ENCODE measurements at places on chromosomes 13 and 19. TPM values are rescaled to one million over a fixed set of nuclear protein-coding genes. Genes with fewer than 3 reads are reported as not detected.

DNA sequence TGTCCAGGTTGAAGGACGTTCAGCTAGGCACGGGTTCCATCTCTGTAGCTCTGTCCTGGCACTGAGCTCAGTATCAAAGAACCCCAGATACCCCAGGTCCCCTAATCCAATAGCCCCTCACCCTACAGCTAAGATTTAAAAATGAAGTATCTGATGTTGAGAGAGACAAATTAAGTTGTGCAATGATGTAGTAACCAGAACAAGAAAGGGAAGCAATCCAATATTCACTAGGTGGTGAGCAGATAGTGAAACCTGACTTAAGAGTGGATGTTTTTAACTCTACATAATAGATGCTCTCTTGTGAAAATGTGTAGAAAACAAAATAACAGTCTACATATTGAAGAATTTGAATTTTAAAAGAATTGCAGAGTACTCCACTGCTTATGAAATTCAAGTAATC, 1.8 kb downstream of the ACOD1 start:
- DNase-seq: no peak

- no peak for DNase-seq
Measured at GRCh38 chr19:18765224-18765623, 25.9 kb downstream of the COMP start.

DNA sequence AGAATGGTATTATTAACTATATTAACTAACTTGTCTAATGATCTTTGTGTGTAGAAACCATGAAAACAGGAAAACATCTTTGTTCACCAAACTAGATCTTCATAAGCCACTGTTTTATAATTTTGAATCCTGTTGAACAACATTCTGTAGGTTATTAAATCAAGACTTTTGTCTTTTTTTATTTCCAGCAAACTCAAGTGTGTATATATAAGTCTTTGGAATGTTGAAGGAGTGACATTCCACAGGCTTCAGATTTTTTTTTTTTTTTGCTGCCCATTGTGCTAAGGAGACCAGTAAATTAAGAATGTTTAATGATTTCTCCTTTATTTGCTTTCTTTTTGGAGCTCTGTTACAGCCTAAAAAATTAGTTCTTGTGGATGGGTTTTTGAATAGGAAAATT, 89.6 kb downstream of the LMO7 start:
- no peak for DNase-seq

DNA sequence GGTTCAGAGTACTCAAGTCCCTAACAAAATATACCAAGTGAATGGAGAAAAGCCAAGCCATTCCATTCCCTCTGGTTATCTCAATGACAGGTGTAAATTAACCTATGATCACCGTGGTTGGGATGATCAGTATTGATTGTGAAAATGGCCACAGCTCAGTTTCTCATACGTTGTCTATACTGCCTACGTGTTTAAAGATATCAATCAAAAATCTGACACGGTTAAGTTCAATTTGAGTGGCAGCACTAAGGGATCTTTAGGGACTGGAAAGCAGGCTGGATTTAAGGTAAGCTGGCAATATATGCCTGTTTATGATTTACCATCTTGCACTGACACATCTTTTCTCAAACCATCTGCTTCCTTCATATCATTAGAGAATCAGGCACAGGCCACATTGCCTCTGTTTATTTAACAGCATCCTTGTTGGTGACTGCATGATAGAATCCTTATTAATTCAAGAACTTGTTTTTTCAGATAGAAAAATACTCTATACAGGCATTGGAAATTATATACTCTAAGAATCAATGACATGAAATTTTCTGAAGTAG, 907.9 kb downstream of the PCDH9 start:
- DNase-seq: no peak

DNA sequence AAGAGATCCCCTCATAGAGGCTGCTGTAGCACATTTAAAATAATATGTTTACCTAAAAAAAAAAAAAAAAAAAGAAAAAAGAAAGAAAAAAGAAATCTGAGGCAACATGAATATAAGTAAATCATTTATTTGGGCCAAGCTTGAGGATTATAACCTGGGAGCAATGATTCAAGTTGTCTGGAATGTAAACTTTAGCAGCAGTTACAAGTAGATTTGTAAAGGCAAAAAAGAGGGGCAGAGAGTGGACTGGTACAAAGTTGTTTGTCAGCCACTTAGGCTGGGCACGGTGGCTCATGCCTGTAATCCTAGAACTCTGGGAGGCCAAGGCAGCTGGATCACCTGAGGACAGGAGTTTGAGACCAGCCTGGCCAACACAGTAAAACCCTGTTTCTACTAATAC, 11.3 kb downstream of the ZNF43 start:
- no peak for DNase-seq

- DNase-seq: no peak
Measured at GRCh38 chr19:2579678-2580280, 103.9 kb downstream of the GADD45B start.

DNA sequence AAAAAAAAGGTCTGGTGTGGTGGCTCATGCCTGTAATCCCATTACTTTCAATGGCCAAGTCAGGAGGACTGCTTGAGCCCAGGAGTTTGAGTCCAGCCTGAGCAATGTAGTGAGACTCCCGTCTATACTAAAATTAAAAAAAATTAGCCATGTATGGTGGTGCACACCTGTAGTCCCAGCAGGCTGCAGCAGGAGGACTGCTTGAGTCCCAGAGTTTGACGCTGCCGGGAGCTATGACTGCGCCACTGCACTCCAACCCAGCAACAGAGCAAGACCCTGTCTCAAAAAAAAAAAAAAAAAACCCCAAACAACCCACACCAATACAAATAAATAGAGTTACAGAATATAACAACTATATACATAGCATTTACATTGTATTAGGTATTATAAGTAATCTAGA, 65.7 kb downstream of the MICU2 start:
- no peak for DNase-seq

- no peak for DNase-seq
Measured at GRCh38 chr19:29187676-29188075, 25.3 kb downstream of the UQCRFS1 start.

- no peak for DNase-seq
Measured at GRCh38 chr13:86729206-86729605, 930.0 kb upstream of the SLITRK6 start.

- no peak for DNase-seq
Measured at GRCh38 chr19:6087074-6087571, 23.2 kb downstream of the RFX2 start.

- no peak for DNase-seq
Measured at GRCh38 chr19:38031423-38031770, 124.4 kb downstream of the SIPA1L3 start.

DNA sequence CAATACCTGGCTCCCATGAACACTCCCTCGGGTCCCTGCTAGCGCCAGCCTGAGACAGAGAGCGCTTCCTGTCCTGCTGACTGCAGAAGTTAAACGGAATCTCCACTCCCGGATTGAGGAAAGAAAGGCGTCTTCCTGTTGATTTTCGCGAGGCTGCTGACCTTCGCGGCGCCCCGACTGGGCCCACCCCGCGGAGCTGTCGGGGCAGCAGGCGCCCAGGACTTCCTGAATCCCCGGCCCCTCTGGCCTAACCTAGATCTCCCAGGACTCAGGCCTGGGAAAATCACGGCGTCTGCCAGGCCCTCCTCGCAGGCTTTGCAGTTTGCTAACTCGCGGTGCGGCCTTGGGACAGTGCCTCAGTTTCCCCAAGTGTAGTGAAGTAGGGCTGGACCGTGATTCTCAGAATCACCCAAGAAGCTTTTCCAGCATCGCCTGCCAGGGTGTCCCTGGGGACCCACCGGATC, 108.8 kb downstream of the KCTD15 start:
- no peak for DNase-seq

DNA sequence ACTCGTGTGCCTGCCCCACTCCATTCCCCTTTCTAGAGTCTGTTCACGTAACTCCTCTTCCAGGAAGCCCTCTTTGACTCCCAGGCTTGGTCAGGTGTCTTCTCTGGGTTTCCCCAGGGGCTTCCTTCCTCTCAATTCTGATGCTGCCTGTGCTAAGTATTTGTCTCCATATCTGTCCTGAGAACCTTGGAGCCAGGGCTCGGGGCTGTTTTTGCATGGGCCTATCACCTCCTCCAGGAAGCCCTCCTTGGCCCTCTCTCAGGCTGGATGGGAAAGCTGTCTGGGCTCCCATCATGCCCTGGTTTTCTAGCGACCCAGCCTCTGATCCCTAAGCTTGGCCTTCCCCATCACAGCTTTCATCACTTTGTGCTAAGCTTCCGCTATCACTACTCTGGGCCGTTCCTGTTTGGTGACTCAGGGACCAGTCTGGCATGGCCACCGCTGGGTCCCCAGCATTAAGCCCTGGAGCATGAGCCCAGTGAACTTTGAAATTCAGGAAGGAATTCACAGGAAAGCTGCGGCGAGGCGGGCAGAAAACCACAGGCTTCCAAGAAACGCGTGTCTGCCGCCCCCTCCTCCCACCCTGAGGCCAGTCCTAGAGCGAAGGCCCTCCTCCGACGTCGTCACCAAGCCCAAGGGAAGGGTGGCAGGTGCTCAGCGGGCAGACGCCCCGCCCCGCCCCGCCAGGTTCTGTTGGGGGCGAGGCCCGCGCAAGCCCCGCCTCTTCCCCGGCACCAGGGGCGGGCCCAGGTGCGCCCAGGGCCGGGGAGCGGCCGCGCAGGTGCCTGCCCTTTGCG, 486 bp upstream of the SPINT2 start:
- DNase-seq: no peak

C19orf85 gene
- total RNA-seq: not detected

CD70 gene
- not detected for total RNA-seq

CFAP97D2 gene
- 0.71 TPM for total RNA-seq

ZNF792 gene
- 1.6 TPM for total RNA-seq

KIR3DL2 gene
- not detected for total RNA-seq

NEK3 gene
- total RNA-seq: 10.9 TPM

NALCN gene
- 0.68 TPM for total RNA-seq
